ENCODE measurements at places on chromosomes 16 and 17. TPM values are rescaled to one million over a fixed set of nuclear protein-coding genes. Genes with fewer than 3 reads are reported as not detected.

The MRM1 gene
- 6.2 TPM for polyA plus RNA-seq

The HSPB9 gene
- polyA plus RNA-seq = 0.23 TPM

The APOH gene
- 0.18 TPM for polyA plus RNA-seq

The CLEC19A gene
- 0.09 TPM for polyA plus RNA-seq

The GAS7 gene
- polyA plus RNA-seq = 4.3 TPM

The SLC6A2 gene
- polyA plus RNA-seq = 0.25 TPM

The ZNF469 gene
- 0.87 TPM for polyA plus RNA-seq

The CACNG4 gene
- polyA plus RNA-seq = 0.07 TPM

The CACNG5 gene
- polyA plus RNA-seq = 0.05 TPM

The SOST gene
- 0.30 TPM for polyA plus RNA-seq

The EIF3CL gene
- 42.4 TPM for polyA plus RNA-seq

The TOM1L1 gene
- polyA plus RNA-seq = 15.9 TPM

The GRIN2A gene
- polyA plus RNA-seq = 0.25 TPM

The LYRM1 gene
- polyA plus RNA-seq = 53.3 TPM

The DHRS7C gene
- polyA plus RNA-seq = 0.07 TPM

The P2RX1 gene
- 6.0 TPM for polyA plus RNA-seq

The KRTAP3-1 gene
- 0.09 TPM for polyA plus RNA-seq

The CCDC43 gene
- 19.3 TPM for polyA plus RNA-seq

The CBX2 gene
- polyA plus RNA-seq = 4.4 TPM

The DOC2A gene
- 1.3 TPM for polyA plus RNA-seq

The NAGS gene
- 1.6 TPM for polyA plus RNA-seq

The PSMD3 gene
- 48.1 TPM for polyA plus RNA-seq

The CD300E gene
- 4.0 TPM for polyA plus RNA-seq

The ZG16B gene
- polyA plus RNA-seq = 1.2 TPM

The TMEM114 gene
- polyA plus RNA-seq = 0.34 TPM

The CD79B gene
- 34.1 TPM for polyA plus RNA-seq

The CFDP1 gene
- 78.5 TPM for polyA plus RNA-seq

The SYNGR3 gene
- polyA plus RNA-seq = 2.7 TPM

The ZMYND15 gene
- polyA plus RNA-seq = 3.8 TPM

The NPIPB9 gene
- 1.4 TPM for polyA plus RNA-seq

The CACNG1 gene
- 2.4 TPM for polyA plus RNA-seq

The TMEM220 gene
- polyA plus RNA-seq = 2.6 TPM

The CHST5 gene
- polyA plus RNA-seq = 0.11 TPM
